ENCODE measurements at places on chromosomes 2 and 18.

DNA sequence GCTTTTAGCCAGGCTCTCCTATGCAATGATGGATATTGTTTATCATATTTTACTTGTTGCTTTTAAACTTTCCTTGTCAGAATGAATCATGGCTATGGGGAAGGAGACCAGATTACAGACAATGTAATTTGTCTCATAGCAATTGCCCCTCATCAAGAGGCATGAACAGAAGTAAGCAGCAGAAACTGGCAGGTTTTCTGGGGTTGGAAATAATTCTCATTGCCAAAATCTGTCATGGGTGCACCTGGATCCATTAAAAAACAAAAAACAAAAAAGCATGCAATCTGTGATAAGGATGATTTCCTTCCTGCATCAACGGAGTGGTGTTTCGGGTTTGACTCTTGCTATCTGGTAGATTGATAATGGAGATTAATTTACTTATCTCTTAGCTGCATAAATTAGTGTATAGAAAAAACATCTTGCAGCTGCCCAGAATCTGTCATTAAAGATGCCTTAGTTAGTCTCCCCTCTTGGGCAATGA lies 419.6 kb downstream of the SOX11 start:
- H3K36me3 ChIP-seq, result no peaks in the 10 kb centered on the region
- no peak overlapping the region for H3K4me3 ChIP-seq
- H3K4me1 ChIP-seq, result no peaks in the 10 kb centered on the region
- no peak for DNase-seq

- no peaks in the 10 kb centered on the region for H3K36me3 ChIP-seq
- no peaks in the 10 kb centered on the region for H3K4me1 ChIP-seq
- no peak overlapping the region for H3K4me3 ChIP-seq
- DNase-seq, result no peak
Measured at GRCh38 chr2:202494300-202495229, 118.4 kb downstream of the BMPR2 start.

- peaks cover 4% of the 10 kb centered on the region for H3K27me3 ChIP-seq
- peaks cover 19% of the 10 kb centered on the region for H3K36me3 ChIP-seq
- peak overlapping the region; percentile 87 for H3K4me3 ChIP-seq
- H3K27ac ChIP-seq, result peak overlapping the region; percentile 88
- no peak for DNase-seq
Measured at GRCh38 chr18:80034852-80035406, 695 bp downstream of the RBFA start.

- no peak overlapping the region for H3K27ac ChIP-seq
- peaks cover 4% of the 10 kb centered on the region for H3K4me1 ChIP-seq
- peaks cover 2% of the 10 kb centered on the region for H3K27me3 ChIP-seq
- no peak overlapping the region for H3K4me3 ChIP-seq
- no peaks in the 10 kb centered on the region for H3K36me3 ChIP-seq
- DNase-seq, result peak; percentile 57
Measured at GRCh38 chr2:232444409-232445148, 11.4 kb upstream of the ALPI start.

GRCh38 chr18:25189391-25190185 lies 162.4 kb downstream of the ZNF521 start:
- DNase-seq, result no peak
- H3K4me1 ChIP-seq, result no peaks in the 10 kb centered on the region
- no peak overlapping the region for H3K27ac ChIP-seq
- H3K4me3 ChIP-seq, result no peak overlapping the region
- H3K27me3 ChIP-seq, result peaks cover 2% of the 10 kb centered on the region
- no peaks in the 10 kb centered on the region for H3K36me3 ChIP-seq

DNA sequence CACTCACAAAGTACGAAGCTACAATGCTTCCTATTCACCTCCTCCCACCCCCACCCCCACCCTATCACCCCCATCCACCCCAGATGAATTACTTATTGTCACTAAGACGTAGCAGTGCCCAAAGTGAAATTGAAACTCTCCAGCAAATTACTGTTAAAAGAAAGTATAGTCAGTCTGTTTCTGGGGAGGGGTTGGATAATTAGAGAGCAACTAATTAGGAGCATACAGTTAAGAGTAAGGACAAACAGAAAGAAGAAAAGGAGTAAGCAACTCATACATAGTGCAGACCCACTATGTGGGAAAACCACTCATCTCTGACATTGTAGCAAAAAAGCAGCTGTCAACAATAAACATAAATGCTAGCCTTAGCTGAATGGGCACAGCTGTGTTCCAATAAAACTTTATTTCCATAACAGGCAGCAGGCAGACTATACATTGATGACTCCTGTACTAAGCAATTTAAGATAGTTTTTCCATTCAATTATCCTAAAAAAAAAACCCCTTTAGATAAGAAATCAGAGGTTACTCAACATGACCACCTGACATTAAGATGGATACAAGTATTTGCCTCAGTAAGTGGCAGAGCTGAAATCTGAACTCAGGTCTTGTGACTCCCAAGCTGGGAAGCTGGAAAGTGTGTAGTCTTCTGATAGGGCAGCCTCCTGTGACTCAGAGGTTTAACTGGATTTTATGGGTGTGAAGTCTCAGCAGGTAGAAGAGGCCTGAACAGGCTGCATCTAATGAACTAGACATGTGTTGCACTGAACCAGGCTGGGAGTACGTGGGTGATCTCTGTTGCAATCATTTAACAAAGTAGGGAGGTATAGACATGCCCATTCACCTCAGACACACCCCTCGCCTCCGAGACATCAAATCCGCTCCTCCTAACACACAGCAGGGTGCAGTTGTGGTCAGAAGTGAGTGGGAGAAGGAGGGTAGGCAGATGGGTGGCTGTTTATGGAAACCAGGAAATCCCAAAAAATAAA lies 171.8 kb upstream of the KLF7 start:
- H3K4me3 ChIP-seq, result peak overlapping the region; percentile 64
- DNase-seq, result no peak
- H3K4me1 ChIP-seq, result peaks cover 59% of the 10 kb centered on the region
- no peaks in the 10 kb centered on the region for H3K36me3 ChIP-seq

GRCh38 chr18:56096861-56097260 lies 508.9 kb upstream of the TCF4 start:
- no peak overlapping the region for H3K4me3 ChIP-seq
- H3K27ac ChIP-seq, result no peak overlapping the region
- H3K4me1 ChIP-seq, result no peaks in the 10 kb centered on the region
- peaks cover 4% of the 10 kb centered on the region for H3K27me3 ChIP-seq

- peaks cover 6% of the 10 kb centered on the region for H3K27me3 ChIP-seq
- H3K4me1 ChIP-seq, result peaks cover 9% of the 10 kb centered on the region
- no peak overlapping the region for H3K4me3 ChIP-seq
- no peak overlapping the region for H3K27ac ChIP-seq
Measured at GRCh38 chr2:109516445-109517117, 97.2 kb downstream of the SEPTIN10 start.

DNA sequence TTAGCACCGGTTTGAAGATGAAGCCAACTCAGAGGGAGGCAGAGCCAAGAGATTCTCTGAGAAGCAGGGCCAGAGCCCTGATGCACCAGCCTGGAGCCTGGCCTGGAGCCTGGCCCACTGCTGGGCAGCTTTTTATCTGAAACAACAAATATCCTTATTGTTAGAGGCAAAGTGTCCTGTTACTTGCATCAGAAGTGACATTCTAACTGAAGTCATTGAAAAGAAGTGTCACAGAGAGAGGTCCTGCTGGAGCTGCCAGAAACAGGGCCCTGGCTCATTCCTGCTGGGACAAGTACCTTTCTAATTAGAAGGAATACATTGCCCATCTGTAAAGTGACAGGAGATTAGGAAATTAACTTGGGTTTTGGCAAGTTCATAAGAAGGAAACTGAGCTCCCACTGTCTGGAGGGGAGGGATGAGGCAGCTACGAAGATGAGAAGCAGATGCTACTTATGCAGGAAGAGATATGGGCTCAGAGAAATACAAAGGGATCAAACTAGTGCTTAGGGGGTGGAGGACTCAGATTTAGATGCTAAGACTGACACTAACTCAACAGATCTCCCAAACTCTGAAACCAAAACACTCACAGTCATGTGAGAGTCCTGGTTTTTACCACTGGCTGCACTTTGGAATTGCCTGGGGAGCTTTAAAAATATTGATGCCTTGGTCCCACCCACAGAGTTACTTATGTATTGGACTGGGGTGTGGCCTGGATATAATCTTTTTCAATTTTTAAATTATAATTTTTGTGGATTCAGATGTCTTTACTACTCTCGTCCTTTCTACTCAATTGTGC lies 11.0 kb upstream of the HK2 start:
- H3K27me3 ChIP-seq, result peaks cover 14% of the 10 kb centered on the region
- H3K27ac ChIP-seq, result no peak overlapping the region
- DNase-seq, result no peak

- H3K4me1 ChIP-seq, result peaks cover 8% of the 10 kb centered on the region
- no peak for DNase-seq
- no peak overlapping the region for H3K27ac ChIP-seq
- no peaks in the 10 kb centered on the region for H3K36me3 ChIP-seq
Measured at GRCh38 chr2:12623051-12623450, 93.7 kb upstream of the TRIB2 start.

DNA sequence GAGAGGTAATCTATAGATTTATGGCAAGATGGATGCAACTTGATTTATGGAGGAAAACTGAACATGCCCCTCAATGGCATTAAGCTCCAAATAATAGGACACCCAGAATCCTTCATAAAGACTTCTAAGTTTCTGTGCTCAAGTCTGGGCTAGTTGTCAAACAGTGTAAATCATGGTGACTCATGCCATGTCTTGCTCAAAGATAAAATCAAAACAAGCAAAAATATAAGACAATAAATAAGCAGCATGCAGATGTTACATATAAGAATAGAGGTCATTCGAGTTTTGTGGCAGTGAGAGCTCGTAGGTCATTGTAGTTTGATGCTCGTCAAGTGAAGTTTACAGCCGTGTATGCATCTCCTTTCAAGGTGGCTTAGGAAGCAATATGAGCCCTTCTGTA lies 403.2 kb downstream of the THSD7B start:
- H3K4me1 ChIP-seq, result no peaks in the 10 kb centered on the region
- no peak overlapping the region for H3K27ac ChIP-seq
- no peak for DNase-seq
- no peak overlapping the region for H3K4me3 ChIP-seq

- peak overlapping the region; percentile 10 for H3K27ac ChIP-seq
- H3K36me3 ChIP-seq, result peaks cover 64% of the 10 kb centered on the region
- no peak for DNase-seq
- peaks cover 16% of the 10 kb centered on the region for H3K4me1 ChIP-seq
- no peaks in the 10 kb centered on the region for H3K27me3 ChIP-seq
Measured at GRCh38 chr2:216163518-216163917, 54.4 kb downstream of the XRCC5 start.

DNA sequence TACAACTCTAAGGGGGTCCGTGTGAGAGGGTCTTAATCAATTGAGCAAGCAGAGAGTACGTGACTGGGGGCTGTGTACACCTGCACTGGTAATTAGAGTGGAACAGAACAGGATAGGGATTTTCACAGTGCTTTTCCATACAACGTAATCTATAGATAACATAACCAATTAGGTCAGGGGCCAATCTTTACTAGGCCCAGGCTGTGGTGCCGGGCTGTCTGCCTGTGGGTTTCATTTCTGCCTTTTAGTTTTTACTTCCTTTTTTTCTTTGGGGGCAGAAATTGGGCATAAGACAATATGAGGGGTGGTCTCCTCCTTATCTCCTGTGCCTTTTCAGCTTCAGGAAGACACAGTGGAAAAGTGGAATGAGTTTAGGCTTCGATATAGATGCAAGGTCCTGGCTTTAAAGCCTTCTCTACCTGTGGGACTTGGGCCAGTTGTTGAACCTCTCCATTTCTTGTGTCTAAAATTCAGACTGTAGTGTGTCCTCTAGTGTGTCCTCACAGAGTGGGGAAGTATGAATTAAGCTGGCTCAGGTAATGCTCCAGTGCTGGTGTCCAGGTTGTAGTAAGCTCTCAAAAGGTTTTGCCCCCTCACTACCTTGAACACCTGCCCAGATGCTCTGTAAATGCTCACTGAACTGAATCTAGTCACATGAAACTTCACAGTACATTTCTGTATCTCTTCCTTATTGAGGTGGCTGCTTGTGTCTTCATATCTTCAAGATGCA lies 422.8 kb downstream of the SETBP1 start:
- H3K36me3 ChIP-seq, result no peaks in the 10 kb centered on the region
- peaks cover 7% of the 10 kb centered on the region for H3K27me3 ChIP-seq
- no peak overlapping the region for H3K27ac ChIP-seq
- no peaks in the 10 kb centered on the region for H3K4me1 ChIP-seq
- H3K4me3 ChIP-seq, result no peak overlapping the region
- DNase-seq, result no peak

GRCh38 chr18:24321071-24321470 lies 76.6 kb downstream of the OSBPL1A start:
- H3K27ac ChIP-seq, result no peak overlapping the region
- no peak overlapping the region for H3K4me3 ChIP-seq
- no peaks in the 10 kb centered on the region for H3K36me3 ChIP-seq

DNA sequence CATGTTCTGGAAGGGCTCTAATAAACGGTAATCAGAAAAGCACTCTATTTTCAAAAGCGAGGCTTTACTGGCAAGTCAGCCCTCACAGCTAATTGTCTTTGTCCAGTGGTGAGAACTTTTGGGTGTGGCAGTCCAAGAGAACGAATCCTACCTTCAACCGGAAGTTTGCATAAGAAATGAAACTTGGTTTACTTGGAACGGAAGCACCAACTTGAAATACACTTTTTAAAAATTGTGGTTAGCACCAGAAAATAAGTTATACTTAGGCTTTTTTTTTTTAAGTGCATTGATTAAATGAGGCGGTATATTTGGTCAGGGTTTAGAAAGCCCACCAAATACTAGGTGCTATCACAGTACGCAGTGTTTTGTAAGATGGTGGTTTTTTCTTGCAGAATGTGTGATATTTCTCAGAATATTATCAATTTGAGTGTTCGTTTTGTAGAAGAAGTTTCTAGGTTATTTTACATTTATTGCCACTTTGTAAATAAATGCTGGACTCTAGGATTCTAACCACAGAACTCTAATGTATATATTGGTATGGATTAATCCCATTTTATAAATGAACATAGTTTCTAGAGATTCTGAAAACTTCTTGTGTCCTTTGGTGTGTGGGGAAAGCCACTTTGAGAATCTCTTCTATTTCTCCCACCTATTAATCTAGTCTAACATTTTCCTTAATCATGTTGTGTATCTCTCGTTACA lies 1.2 kb downstream of the MYL12A start:
- peak; percentile 19 for DNase-seq
- peak overlapping the region; percentile 99 for H3K27ac ChIP-seq
- peaks cover 2% of the 10 kb centered on the region for H3K27me3 ChIP-seq
- H3K36me3 ChIP-seq, result peaks cover 24% of the 10 kb centered on the region

DNA sequence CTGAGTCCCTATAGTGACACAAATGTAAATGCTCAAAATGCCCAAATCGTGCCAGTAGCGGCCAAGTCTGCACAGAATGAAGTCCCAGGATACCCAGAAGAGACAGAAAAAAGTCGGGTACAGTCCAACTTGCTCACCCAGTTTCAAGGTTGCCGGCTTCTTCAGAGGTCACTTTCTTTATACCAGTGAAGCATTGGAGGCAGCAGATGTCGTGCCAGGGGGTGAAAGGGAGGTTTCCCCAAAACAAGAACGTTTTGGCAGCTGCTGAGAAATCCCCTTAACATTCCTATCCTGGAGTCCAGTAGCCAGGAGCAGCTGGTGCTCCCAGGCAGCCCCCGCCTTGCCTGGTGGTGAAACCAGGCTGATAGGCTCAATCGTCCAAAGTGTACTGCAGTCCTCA lies 58.1 kb upstream of the MCFD2 start:
- no peak for DNase-seq
- H3K4me1 ChIP-seq, result peaks cover 40% of the 10 kb centered on the region
- H3K36me3 ChIP-seq, result peaks cover 36% of the 10 kb centered on the region
- no peaks in the 10 kb centered on the region for H3K27me3 ChIP-seq

GRCh38 chr2:66568650-66569300 lies 133.8 kb downstream of the MEIS1 start:
- H3K27ac ChIP-seq, result no peak overlapping the region
- DNase-seq, result no peak
- no peaks in the 10 kb centered on the region for H3K36me3 ChIP-seq
- no peaks in the 10 kb centered on the region for H3K4me1 ChIP-seq
- no peak overlapping the region for H3K4me3 ChIP-seq

GRCh38 chr18:12041561-12041960 lies 52.1 kb upstream of the ANKRD62 start:
- DNase-seq, result no peak
- peaks cover 19% of the 10 kb centered on the region for H3K4me1 ChIP-seq
- H3K4me3 ChIP-seq, result no peak overlapping the region
- H3K36me3 ChIP-seq, result no peaks in the 10 kb centered on the region

All from activated T-helper 1 cell treated with anti-CD3 and anti-CD28 coated beads, Interleukin-12 subunit alpha, Interleukin-12 subunit beta, Interleukin-2, Interleukin-4 antibody, amounts not matched to agents 30 ng/mL and 10 ng/mL and 1 ng/mL, durations not matched to agents 14 hours and 24 hours and 36 hours (primary cell).